ENCODE measurements at places on chromosomes 11 and 22.

- no peak for DNase-seq
Observed at GRCh38 chr22:29041408-29041807, 20.2 kb downstream of the C22orf31 start.

DNA sequence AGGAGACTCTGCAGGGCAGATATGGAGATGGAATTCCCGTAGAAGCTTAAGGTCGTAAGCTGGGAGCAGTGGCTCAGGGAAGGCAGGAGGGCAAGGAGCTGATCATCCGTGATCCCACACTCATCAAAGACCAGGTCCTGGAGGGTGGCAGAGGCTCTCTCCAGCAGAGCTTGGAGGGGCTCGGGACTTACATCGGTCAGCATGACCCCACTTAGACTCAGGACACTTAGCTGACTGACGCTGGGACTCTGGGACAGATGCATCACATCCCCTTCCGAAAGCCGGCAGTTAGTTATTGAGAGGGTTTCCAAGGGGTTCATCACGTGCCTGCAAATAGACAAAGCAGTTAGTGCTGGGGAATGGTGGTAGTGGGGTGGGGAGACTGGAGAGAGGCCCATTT, 10.7 kb downstream of the PRAME start:
- no peak for DNase-seq

DNA sequence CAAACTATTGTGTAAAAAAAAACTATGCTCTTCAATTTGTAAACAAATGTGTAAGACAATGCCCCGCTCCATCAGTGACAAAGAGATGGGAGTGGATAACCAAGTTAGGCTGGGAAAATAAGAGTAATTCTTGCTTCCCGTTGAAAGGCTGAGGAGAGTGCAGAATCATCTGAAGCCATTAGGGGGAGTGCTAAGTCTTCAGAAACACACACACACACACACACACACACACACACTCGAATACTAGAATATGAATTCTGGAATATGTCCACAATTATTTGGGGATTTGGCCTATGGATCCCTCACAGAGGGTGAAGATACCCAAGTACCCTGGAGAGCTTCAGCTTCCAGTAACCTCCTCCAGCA, 27.8 kb upstream of the ROBO3 start:
- DNase-seq = peak; percentile 38

- DNase-seq = no peak
Observed at GRCh38 chr11:128888034-128888985, 2.8 kb upstream of the KCNJ5 start.

GRCh38 chr11:125517116-125517770, 21.2 kb upstream of the FEZ1 start:
- no peak for DNase-seq

DNA sequence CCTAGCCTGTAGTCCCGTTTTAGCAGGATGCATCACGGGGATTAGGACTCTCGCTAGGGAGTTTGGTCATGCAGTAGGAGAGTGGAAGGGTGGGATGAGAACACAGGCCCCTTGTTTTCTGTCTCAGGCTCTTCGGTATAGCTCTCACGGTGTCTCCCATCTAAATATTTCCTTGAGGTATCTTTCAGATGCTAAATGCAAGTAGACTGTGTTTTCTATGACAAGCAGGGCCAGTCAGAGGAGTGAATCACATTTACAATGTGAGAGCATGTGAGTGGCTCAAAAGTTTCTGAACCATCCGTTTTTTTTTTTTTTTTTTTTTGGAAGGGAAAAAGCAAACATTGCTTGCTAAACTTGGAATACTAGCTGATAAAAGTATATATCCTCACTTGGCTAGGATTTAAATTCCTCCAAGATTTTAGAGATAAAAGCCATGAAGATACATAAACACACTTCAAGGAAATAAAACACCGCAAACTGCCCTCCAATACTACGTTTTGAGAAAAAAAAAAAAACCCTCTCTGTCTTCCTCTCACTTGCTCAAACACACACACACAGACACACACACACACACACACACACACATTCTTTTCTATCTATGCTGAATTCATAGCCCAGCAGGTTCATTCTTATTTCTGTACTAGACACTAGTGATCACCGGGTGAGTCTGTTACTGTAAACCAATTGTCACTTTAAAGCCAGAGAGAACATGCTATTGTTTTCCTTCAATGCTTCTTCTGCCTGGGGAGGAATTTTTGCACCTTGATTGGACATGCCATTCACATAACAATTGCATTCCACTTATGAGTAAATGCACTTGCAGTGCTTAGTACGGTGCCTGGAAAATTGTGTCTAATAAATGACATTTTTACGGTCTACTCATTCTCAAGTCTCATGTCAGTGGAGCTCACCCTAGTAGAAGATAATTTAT, 224.6 kb upstream of the CCDC90B start:
- DNase-seq = no peak

DNA sequence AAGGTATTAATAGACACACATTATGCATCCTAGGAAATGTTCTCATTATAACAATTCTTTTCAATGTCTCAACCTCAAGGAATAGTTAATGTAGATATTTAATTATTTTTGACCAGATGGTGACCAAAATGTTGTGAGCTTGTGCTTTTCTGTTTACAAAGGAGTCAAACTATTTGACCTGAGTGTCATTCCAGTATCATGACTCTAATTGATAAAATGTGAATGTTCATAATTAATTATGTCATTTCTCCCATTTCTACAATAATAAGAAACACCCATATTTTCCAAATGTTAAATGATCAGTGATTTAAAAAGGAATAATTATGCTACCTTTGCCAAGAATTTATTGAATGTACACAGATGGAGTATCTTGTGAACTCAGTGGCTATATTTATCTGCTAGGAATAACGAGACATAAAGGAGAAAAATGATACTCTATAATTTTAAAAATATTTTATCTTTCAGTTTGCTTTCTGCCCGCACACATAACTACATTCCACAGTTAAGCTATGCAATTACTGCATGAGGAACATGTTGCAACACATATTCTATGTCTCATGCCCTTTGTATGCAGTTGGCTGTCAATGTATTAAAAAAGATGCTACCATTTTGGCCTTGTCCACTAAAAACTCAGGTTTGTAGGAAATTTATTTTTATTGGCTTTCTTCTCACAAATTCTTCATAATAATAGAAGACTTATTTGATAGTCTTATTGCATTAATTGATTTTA, 376.7 kb upstream of the CCDC179 start:
- DNase-seq = no peak

DNA sequence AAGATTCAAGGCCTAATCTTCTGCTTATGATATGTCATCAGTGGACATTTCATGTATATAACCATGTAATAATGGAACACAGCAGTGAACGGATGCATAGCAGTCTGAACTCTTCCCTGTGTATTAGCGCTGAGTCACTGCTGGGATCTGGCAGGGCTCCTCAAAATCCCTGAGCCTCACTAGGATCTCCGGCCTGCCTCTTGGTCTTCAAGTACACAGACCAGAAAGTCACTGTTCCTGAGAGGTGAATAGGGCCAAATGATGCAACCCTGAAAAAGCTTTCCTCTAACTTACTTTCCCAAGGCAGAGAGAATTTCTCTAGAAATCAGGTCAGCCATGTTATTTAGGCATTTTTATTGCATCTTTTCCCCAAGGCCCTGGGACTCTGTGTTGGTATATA, 35.0 kb downstream of the POU2AF1 start:
- DNase-seq = no peak

DNA sequence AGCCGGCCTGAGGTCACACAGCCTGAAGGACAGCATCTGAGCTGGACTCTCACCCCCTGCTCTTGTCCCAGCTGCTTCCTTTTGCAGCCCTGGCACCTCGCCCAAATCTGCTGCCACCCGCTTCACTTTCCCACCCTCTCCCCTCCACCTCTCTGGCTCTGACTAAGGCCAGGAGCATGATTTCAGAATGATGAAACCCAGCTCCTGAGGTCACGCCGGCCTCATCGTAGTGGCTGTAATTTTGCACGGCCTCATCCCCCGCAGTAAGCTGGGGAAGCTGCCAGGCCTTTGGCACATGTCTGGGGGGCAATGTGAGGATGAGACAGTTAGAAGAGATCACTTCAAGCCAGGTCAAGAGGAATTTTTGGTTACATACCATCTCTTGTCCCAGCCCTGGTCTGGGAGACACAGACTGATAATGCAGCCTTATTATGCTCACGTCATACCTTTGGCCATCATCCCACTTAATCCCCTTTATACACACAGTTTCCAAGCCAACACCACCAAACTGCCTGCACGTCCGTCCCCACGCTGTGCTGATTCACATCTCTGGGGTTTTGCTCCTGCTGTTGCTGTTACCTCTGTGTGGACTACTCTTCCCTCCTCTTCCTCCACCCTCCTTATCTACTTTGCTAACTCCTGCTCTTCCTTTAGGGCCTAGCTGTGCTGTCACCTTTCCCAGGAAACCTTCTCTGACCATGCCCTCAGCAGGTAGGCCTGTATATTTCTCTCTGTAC, 58.1 kb downstream of the CHRDL2 start:
- no peak for DNase-seq

DNA sequence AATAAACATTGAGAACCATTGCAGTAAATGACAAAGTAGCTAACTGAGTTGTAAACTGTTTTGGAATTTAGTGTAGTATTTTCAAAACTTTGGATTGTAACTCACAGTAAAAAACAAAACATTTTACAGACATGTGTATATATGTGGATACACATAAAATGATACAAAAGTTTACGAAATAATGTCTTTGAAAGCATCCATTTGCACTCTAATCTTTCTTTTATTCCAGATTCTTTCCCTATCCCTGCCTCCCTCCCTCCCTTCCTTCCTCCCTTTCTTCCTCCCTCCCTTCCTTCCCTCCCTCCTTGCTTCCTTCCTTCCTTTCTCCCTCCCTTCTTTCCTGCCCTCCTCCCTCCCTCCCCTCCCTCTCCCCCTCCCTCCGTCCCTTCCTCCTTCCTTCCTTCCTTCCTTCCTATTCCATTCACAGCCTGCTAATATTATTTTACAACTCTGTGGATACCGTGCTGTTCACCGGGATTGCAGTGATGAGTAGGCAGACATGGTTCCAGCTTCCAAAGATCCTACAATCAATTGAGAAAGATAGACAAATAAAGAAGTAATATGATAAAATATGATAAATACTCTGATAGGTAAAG, 3.5 kb downstream of the RRM1 start:
- DNase-seq = no peak

GRCh38 chr22:46483353-46483752, 54.1 kb downstream of the CELSR1 start:
- peak; percentile 5 for DNase-seq

DNA sequence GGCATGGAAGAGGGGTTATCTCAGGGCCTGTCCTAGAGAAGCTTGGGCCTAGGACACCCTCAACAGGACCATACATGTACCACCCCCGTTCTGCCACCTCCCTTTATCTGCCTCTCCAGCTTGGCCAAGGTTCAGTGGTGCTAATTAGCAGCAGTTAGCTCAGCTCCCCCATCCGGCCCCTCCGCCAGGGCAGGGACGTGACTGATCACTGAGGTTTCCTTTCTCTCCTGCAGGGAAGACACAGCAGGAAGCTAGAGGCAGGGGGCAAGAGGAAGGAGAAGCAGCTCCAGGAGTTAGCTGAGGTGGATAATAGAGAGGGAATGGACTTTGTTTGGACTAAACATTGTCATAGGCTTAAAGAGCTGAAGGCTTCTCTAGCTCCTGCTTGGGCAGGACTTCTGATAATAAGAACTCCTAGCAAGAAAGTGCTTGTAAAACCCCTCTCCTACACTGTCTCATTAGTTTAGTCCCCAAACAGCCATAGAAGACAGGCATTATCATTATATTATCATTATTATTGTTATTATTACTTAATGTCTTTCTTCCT, 53.8 kb downstream of the BUD13 start:
- DNase-seq = no peak

DNA sequence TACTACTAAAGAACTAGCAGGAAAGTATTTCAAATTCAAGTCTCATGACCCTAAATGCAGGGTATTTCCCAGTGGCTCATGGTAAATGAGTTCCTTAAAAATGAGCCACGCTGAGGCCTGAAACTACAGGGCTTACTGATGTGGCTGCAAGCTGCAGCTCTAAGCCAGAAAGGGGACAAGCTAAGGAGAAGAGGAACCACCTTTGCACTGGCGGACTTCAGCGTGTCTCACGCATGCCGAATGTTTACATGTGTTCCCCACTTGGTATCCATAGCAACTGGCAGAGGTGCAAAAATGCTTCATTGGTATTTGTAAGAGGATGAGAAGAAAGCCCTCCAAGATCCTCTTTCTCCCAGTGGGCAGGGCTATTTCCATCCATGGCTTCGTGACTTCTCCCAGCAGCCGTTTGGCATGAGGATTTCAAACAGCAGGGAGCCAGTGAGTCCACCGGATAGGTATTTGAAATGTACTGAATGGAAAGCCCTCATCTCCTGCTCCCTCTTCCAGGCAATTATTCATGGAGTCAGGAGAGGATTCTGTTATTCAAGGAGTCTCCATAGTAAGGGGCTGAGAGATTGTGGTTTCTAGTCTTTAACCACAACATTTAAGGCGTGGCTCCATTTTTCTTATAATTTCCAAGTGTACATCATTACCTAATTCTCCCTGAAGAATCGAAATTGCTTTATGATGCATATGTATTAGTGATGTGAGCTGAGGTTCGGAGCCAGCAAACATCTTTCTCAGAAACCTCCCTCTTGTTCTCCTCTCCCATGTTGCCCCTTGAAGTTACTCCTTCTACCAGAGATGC, 55.3 kb upstream of the CD44 start:
- peak; percentile 82 for DNase-seq

DNA sequence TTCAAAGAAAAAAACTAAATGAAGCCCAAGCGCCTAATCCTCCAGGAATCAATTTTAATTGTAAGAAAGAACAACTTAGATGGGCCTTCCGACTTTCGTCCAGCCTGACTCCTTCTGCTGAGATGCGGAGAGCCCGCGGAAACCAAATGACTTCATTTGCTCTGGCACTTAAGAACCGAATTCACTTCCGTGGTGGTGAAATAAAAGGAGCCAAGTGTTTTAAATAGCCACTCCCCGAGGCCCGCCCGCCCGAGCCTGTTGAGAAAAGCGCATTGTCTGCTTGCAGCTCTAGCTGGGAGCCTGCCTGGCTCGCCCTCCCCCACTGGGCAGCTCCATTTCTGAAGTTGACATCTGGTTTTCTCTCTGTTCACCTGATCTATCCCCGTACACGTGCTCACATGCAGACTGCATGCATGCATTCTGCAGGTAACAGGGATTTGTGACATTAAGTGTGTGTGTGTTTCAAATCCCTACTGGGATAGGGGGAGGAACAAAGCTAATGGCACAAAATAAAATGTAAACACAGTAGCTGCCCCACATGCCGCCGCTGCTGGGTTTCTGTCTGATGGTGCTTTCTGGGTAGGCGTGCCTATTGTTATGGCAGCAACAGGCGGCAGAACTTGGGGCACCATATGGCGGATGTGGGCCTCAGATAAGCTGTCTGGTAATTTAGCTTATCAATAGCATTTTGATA, 6.2 kb downstream of the TEAD1 start:
- peak; percentile 15 for DNase-seq

DNA sequence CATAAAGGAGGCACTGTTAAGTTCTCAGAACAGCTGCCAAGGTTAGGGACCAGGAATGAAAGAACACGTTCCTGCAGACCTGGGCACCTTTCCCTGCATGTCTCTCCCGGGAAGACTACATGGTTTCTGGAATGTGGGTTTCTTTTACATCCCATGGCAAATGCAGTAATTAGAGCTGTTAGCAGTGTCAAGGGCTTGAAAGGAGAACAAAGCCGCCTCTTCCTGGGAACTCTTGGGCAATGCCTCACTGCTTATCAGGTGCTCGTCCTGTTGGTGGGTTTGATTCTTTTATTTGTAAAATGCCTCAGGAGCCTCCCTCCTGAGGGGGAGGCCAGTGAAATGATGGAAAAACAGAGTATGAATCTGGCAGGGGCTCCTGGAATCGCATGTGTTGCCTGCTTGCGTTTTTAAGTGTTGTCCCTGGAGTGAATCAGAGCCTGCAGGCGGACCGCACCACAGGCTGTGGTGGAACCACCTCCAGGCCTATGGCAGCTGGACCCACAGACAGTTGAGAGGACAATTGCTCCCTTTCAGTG, 723 bp upstream of the C22orf31 start:
- DNase-seq = no peak

GRCh38 chr22:40679249-40679963, at the start of gene MCHR1:
Gene MCHR1, plus strand, starts transcription at chr22:40679484. Its CDS starts 169 bp downstream, at chr22:40679653.
- no peak for DNase-seq
